HFF-Myc (cell line): ENCODE measurements at places on chromosomes 3 and 15.

DNA sequence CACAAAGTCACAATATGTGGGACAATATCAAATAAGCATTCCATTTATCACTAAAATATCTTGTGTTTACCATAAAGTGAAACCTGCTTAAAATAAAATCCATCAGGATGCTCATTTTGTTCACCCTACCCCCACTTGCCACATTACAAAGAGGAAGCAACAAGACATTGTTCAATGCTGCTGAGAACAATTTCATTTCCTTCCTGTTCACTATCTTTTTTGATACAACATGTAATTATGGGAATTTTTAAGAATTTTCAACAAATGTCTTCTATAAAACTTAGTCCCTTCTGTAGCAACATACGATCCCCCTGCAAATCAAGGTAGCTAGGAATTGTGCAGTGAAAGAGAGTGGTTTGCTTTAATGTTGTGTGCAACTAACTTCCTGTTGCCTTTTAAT is 34.9 kb upstream of the GPR160 start:
- no peak for DNase-seq

- no peak for DNase-seq
Observed at GRCh38 chr3:64924961-64925360, 237.2 kb upstream of the ADAMTS9 start.

DNA sequence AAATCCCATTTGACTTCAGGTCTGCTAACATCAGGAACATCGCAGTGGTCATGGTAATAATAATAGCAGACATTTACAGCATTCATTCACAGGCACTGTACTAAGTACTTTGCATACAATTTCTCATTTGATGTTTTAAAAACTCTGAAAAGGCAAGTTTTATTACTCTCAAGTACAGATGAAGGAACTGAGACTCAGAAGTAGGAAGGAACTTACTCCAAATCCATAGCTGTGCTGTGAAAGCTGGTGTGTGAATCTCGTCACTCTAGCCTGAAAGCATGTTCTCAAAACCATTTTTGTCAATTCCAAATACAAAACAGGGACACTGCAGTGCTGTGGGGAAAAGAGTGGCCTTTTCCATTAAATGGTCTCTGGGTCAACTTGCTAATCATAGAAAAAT is 179.9 kb downstream of the FAM43A start:
- DNase-seq: no peak

DNA sequence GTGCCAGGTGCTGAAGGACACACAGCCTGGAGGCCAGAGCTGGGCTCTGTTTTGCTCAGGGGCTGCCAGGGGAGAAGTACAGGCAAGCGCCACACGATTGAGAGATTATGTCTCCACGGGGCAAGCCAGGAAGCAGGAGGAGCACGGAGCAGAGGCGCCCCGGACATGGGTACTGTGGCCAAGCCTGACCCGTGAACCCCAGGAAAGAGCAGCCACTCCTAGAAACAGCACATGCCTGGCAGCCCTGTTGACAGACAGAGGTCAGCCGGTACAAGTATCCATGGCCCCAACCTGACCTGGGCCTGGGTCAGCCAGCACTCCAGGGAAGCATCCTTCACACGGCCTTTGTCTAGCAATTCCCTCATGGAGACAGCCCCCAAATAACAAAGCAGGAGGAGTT is 89.4 kb downstream of the ADAMTS17 start:
- no peak for DNase-seq

DNA sequence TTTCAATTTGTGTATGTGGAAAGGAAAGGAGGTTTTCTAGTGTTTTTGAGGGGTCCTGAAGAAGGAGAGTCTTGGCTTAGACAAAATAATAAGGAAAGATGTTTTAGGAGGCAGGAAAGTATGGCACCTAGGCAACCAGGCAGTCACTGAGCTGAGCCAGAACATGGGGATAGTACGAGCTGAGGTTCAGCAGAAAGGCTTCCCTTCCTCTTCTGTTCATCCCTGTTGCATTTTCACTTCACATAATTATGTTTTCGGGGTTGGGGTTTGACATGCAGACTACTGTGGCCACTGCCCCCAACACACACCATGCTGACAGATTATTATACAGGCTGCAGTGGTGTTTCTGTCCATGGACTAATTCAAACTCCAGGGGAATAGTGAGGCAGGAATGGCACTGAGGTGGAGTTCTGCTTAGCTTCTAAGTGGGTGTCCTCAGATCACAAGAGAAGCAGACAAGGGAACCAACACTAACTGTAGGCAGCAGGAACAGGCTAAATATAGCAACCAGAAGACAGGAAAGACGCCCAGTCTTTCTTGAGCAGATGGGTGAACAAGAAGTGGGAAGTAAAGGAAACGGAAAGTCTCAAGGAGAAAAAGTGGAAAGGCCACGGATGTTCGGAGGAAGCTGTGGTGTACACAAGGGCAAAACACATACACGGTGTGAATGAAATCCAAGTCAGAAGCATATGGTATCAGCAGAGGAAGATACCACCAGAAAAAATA is 305.8 kb downstream of the PLCL2 start:
- no peak for DNase-seq

GRCh38 chr15:53709821-53710220 is 49.6 kb downstream of the WDR72 start:
- no peak for DNase-seq

DNA sequence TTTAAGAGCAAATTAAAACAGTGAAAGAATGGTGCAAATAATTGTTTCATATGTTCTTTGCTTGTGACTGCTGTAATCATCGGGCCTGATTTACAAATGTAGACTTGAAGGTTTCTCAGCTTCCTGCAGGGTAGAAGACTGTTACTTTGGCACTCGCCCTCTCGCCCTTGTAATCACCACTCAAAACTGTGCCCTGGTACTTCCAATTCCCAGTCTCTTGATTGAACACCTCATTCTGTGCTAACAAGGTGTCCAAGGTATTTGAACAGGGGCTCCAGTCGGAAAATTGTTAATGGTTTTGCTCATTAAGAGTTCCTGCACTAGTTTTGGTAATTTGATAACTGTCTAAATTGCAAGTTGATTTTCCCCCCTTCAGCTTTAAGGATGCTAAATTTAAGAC is 209.5 kb downstream of the ZIC1 start:
- no peak for DNase-seq

DNA sequence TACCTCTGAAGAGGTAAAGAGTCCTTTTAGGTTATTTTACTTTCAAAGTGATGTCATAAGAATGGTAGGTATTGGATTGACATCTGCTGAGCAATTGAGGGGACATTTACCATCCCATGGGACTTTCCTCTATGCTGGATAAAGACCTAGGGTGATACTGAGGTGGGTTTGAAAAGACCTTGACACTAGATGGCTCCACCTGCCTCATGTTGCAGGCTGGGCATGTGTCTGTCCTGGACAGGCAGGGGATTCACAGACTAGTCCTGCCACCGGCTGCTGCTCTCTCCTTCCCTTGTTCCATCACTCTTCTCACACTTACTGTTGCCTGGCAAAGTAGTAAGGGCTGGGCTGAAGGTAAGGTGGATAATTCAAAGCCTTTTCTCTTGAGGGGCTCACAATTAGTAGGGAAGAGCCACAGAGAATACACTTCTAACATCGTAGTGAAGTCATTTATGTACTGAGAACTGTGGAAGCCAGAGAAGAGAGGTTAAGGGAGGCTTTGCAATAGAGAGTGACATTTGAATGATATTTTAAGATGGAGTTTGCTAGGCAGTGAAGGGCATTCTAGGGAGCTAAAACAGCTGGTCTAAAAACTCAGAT is 27.7 kb downstream of the TRAK1 start:
- no peak for DNase-seq

DNA sequence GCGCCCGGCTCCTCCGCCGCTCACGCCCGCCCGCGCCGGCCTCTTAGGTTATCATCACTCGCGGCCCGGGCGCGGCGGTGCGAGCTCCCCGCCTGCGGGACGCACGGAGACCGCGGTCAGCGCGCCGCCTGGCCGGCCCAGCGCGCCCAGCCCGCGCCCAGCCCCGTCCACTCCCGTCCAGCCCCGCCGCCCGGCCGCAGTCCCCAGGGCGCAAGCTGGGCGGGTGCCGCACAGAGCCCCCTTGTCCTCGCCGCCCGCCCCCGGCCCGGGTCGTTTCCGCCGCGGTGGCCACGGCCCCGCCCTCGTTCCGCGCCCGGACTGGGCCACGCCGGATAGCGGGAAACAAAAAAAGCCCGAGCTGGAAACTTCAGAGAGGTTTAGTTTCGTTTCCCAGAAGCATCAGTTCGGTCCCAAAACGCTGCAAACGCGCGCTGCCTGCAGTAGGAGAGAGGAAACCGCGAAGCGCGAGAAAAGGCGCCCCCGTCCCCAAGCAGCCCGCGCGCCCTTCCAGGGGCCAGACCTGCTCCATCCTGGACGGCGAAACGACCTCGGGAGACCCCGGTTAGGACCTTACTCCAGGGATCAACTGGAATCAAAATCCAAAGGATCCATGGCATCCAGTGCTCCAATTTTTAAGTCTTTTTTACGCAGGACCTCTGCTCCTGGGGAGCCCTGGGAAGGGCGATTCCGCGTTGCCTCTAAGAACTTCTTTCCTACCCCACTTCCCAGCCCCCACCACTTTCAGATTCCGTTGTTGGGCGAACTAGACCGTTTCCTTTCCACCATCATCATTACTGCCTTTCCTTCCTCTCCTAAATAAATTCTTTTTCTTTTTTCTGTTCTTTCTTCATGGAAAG is at the start of gene ATP10A:
ATP10A (minus strand) TSS at position 217 of the 857 bp plus-strand sequence. CDS start 231 bp downstream, outside the sequence.
- no peak for DNase-seq

GRCh38 chr3:113685956-113686721 is 10.3 kb downstream of the USF3 start:
- no peak for DNase-seq
